Activated naive CD4-positive, alpha-beta T cell treated with anti-CD3 and anti-CD28 coated beads, Interleukin-2, amount 50 U/mL, for 72 hours (primary cell): ENCODE measurements at places on chromosomes 1 and 21. TPM values are rescaled to one million over a fixed set of nuclear protein-coding genes. Genes with fewer than 3 reads are reported as not detected.

The LCE1E gene
- not detected for total RNA-seq

The TIAM1 gene
- 43.7 TPM for total RNA-seq

The IVL gene
- total RNA-seq: not detected

The NHLH1 gene
- total RNA-seq: 0.46 TPM

The ADGRB2 gene
- total RNA-seq: 0.49 TPM

The SLC30A1 gene
- 1.3 TPM for total RNA-seq

The CCDC185 gene
- total RNA-seq: not detected

The SELL gene
- total RNA-seq: 317 TPM

The OR2L5 gene
- 0.16 TPM for total RNA-seq

The GSTM1 gene
- not detected for total RNA-seq

The ATXN7L2 gene
- 11.5 TPM for total RNA-seq

The MEGF6 gene
- total RNA-seq: 4.6 TPM
